ENCODE measurements at places on chromosomes 11 and 22.

DNA sequence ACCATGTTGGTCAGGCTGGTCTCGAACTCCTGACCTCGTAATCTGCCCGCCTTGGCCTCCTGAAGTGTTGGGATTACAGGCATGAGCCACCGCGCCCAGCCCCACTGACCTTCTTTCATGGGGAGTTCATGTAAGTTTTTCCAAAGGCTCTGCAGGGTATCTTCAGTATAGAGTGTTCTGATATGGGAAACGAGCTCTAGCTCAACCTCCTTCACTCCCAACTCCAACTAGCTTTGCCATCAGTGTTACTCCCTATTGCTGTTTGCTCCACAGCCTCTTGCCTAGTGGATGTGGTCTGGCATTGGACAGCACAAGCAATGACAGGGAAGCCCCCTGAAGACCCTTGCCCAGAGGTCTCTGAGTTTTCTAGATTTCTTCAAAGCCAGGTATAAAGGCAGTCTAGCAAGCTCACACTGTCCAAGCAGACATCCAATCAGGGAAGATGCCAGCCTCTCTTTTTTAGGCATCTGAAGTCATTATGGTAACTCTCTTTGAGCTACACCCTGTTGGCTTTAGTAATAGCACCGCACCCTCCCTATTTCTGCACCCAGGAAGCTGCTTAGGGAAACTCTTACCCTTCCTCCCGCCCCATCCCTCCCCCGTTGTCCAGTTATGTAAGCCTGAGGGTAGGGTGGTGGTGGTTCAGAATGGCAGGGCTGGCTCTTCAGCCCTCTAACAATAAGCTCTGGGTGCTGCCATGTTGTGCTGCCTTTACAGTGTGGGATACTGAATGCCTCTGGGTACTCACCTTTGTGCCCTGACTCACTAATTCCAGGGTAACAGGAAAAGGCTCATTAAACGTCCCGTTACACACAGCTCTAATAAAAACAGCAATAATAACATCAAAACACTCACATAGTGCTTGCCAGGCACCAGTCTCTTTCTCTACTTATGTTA is 41.4 kb upstream of the CLDN5 start:
- no peak for DNase-seq

GRCh38 chr11:61730240-61730994 is 22.0 kb upstream of the MYRF start:
- peak; percentile 98 for DNase-seq

- DNase-seq, result no peak
Observed at GRCh38 chr22:23818541-23818940, 20.3 kb downstream of the DERL3 start.

DNA sequence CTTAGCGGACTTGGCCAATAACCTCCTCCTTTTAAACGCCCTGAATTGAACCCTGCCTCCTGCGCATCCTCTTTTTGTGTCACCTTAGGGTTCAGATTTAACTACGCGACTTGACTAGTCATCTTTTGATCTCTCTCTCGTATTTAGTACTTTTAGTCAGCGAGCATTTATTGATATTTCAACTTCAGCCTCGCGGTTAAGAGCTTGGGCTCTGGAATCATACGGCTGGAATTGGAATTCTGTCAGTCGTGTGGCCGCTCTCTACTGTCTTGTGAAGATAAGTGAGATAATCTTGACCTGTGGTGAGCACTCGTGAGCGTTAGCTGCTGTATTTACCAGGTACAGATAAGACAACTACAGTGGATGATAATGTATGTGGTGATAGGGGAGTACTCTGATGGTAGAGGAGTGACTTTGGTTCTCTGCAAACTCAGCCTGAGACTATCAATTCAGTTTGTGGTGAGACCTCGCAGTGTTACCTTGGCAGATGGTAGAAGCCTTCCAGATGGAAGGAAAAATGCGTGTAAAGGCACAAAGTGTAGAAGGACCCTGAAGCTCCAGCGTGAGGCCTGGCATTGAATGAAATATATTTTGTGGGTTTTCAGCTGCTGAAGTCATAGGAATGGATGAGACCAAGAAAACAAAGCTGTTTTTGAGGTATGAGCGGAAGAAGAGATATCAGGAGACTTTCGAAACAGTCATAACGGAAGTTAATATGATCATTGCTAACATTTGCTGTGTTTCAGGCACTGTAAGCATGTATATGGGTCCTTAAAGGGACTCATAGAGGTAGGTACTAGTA is 682 bp downstream of the ATM start:
- DNase-seq, result peak; percentile 19

- no peak for DNase-seq
Observed at GRCh38 chr11:36870361-36870760, 272.3 kb upstream of the RAG2 start.
